ENCODE measurements at places on chromosomes 13 and 19. TPM values are rescaled to one million over a fixed set of nuclear protein-coding genes. Genes with fewer than 3 reads are reported as not detected.

DNA sequence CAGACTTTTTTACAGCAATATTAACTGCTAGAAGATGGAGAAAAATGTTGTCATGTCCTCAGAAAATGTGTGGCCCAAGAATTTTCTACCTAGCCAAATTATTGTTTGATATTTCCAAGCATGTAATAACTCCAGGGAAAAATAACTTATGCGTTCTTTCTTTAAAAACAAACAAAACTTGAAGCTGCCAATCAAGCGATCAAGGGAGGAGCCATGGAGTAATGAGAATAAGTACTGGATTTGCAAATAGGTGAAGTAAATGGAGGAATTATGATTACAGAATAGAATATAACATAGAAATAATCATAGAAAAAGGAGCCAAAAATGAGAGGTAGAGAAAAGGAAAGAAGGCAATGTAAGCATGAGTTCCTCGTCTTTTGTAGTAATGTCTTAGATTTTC is 225.3 kb downstream of the DLEU7 start:
- no peak overlapping the region for H3K4me3 ChIP-seq
- peaks cover 14% of the 10 kb centered on the region for H3K4me1 ChIP-seq
- no peaks in the 10 kb centered on the region for H3K36me3 ChIP-seq

- peaks cover 9% of the 10 kb centered on the region for H3K4me1 ChIP-seq
- H3K27me3 ChIP-seq = peaks cover 39% of the 10 kb centered on the region
- H3K36me3 ChIP-seq = no peaks in the 10 kb centered on the region
- peak overlapping the region; percentile 12 for H3K4me3 ChIP-seq
These were observed 21.8 kb downstream of the MRPS12 start for GRCh38 chr19:38952395-38953165.

AMH gene
- total RNA-seq = 10.4 TPM

ADGRE3 gene
- not detected for total RNA-seq

DNA sequence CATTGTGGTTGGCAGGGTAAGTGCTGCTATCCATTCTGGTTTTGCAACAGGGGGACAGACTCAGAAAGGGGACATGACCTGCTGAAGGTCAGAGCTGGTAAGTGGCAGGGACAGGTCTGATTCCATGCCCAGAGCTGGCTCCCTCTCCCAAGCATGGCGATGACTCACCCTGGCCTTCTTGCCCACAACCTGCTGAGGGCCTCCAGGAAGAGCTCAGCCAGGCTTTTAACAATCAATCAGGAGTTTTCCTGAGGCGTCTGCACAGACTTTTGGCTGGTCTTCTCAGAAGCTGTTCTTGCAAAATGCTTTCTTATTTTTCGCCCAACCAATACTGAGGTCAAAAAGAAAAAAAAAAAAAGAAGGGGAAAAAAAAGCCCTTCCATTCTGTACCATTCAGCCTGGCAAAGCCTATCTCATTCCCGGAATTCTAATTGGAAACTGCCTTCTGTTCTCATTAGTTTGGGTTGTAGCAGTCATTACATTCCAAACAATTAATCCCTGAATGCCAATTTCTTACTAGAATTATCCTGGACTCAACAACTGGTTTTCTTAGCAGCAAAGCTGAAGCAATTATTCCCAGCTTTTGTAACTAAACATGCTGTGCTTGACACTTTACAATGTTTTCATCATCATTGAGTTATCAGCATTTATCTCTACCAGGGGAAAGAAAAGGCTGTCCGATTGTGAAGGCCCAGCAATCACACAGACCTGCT is 17.7 kb downstream of the SIAH3 start:
- H3K36me3 ChIP-seq = no peaks in the 10 kb centered on the region
- no peaks in the 10 kb centered on the region for H3K4me1 ChIP-seq
- peaks cover 3% of the 10 kb centered on the region for H3K27me3 ChIP-seq
- no peak overlapping the region for H3K4me3 ChIP-seq
- H3K27ac ChIP-seq = no peak overlapping the region

DNA sequence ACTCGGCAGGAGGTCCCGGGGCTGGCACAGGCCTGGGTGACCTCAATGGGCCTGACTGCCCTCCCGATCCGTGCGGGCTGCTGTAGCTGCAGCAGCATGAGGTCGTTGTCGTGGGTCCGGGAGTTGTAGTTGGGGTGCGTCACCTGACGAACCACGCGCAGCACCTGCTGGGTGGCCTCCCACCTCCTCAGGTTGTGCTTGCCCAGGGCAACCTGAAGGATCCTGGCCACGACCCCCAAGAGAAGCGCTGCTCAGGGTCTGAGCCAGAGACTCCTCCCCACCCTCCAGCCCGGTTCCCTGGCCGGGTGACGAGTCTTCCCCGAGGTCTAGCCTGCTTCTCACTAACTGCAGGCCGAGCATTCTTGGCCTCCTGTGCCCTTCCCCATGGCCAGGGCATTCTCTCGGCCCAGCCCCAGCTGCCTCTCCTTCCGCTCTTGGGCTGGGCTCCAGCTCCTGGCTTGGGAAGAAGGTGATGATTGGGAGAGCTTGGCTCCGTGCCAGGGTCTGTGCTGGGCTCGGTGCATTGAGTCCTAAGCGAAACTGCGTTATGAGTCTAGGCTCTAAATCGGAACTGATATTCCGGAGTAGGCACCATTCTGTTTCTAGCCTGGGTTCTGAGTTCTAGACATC is 3.1 kb downstream of the KLK14 start:
- no peak overlapping the region for H3K27ac ChIP-seq
- DNase-seq = no peak
- no peaks in the 10 kb centered on the region for H3K36me3 ChIP-seq
- peaks cover 6% of the 10 kb centered on the region for H3K27me3 ChIP-seq
- H3K4me3 ChIP-seq = no peak overlapping the region
- H3K4me1 ChIP-seq = peaks cover 2% of the 10 kb centered on the region

TJP3 gene
- 5.2 TPM for total RNA-seq

GRCh38 chr13:43227721-43228120 is 204.3 kb downstream of the DNAJC15 start:
- peaks cover 12% of the 10 kb centered on the region for H3K27me3 ChIP-seq
- H3K27ac ChIP-seq = no peak overlapping the region
- no peaks in the 10 kb centered on the region for H3K36me3 ChIP-seq
- DNase-seq = no peak
- H3K4me3 ChIP-seq = no peak overlapping the region

- no peaks in the 10 kb centered on the region for H3K36me3 ChIP-seq
- H3K4me3 ChIP-seq = no peak overlapping the region
- H3K27me3 ChIP-seq = peaks cover 33% of the 10 kb centered on the region
- H3K4me1 ChIP-seq = no peaks in the 10 kb centered on the region
- no peak overlapping the region for H3K27ac ChIP-seq
These were observed 17.8 kb upstream of the LGALS16 start for GRCh38 chr19:39637891-39638290.
